ENCODE measurements at places on chromosomes 4 and X.
A peak's percentile ranks its signal among the peaks of the same experiment; 100 is the strongest.

- no peak for DNase-seq
Observed at GRCh38 chr4:169208090-169208455, 62.7 kb downstream of the SH3RF1 start.

GRCh38 chr4:16278178-16278577, 51.9 kb upstream of the TAPT1 start:
- DNase-seq = no peak

DNA sequence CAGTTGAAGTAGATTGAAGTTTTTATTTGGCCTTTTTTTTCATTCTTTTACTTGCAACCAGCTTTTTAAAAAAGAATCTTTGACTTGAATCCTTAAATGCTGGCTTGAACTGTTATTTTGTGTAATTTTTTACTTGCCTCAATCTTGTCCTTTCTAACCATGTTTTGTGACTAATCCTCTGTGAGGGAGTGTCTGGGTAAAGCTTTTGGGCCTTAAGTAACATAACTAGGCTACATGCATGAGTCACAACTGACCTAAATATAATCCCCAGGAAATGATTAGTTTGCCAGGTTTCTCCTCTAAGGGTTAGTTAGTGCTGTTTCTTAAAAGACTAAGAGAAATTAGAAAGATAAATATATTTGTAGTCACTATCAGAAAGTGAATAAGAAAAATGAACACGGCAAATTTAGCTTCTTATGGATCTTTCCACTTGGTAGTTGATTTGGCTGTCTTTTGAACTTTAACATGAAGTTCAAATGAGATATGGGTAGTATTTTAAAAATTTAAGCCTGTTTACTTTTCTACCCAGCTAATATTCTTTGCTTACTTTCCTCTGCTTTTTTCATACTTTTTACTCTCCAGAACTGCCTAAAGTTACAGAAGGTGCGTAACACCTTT, 13.0 kb downstream of the EXOC1 start:
- no peak for DNase-seq

- no peak for DNase-seq
Observed at GRCh38 chrX:23334848-23335599, at the start of gene PTCHD1. PTCHD1 (plus strand) TSS chrX:23334849; CDS start chrX:23334876, 27 bp downstream.

DNA sequence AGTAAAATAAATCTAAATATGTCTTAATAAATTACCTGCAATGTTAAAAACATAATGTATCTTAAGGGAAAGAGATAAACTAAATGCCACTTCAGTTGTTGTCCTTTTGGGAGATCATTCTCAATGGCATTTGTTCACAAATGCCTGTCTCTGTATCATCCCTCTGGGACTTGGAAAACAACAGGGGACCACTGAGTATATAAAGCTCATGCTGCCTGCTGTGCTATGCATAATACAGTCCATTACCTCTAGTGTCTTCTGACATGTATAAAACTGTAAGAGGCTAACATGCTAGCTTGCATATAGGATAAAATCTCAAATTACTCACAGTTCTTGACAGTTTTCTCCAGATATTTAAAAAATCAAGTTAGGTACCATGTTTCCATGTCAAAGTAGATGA, 503.9 kb downstream of the PDHA2 start:
- no peak for DNase-seq

GRCh38 chr4:174739576-174739975, 89.5 kb downstream of the GLRA3 start:
- no peak for DNase-seq

GRCh38 chrX:49042581-49043219, 457 bp downstream of the TFE3 start:
- DNase-seq = no peak

DNA sequence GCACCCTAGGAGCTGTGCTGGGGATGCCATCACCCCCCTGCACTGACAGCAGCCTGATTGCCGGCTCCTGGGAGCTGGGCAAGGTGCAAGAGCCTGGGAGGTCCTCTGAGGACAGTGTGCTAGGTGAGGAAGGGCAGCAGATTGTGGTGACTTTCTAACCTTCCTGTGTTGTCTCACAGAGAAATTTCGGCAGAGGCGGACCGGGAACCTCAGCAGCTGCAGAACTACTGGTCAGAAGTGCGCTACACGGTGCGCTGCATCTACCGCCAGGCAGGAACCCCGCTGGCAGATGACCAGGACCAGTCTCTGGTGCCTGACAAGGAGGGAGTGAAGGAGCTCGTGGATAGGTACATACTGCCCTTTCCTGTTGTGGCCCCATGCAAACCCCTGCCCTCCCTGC, 89.8 kb downstream of the FAM193A start:
- DNase-seq = no peak

DNA sequence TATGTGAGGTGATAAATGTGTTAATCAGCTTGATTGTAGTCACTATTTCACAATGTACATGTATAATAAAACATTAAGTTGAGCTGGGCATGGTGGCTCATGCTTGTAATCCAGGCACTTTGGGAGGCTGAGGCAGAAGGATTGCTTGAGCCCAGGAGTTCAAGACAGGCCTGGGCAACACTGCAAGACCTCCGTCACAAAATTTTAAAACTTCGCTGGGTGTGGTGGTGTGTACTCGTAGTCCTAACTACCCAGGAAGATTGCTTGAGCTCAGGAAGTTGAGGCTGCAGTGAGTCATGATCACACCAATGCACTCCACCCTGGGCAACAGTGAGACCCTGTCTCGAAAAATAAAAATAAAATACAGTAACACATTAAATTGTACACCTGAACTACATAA, 20.1 kb downstream of the LYAR start:
- DNase-seq = no peak

GRCh38 chrX:48927736-48928382, 9.0 kb upstream of the PIM2 start:
- DNase-seq = no peak

GRCh38 chr4:176443646-176444409, 124.1 kb downstream of the SPCS3 start:
- no peak for DNase-seq

- no peak for DNase-seq
Observed at GRCh38 chr4:2946812-2947600, 16.2 kb downstream of the NOP14 start.

GRCh38 chrX:154412468-154412867, 1.1 kb downstream of the TAFAZZIN start:
- no peak for DNase-seq

DNA sequence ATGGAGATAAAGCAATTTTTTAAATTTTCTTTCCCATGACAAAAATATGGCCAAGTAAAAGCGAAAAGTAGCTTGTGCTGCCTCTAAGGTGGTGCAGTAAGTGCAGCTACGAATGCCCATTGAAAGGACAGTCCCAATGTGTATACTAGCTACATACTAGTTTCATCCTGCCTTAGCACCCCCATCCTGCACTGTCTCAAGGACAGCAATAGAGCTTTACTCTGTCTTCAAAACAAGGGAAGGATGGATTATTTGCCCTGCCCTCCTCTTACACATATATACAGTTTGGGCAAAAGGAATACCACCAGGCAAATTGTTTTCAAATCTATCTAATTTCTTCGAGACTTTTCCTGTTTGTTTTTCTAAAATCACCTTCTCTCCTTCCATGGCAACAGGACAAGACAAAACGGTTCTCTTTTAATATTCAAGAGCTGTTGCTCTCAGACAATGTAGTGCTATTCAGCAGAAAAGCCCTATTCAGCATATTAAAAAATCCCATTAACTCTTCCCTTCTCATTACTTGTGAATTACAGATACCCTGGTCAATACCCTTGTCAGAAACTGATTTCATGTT, 75.1 kb upstream of the SLC7A11 start:
- no peak for DNase-seq

- no peak for DNase-seq
Observed at GRCh38 chr4:51963841-51964517, 56.2 kb downstream of the LRRC66 start.

DNA sequence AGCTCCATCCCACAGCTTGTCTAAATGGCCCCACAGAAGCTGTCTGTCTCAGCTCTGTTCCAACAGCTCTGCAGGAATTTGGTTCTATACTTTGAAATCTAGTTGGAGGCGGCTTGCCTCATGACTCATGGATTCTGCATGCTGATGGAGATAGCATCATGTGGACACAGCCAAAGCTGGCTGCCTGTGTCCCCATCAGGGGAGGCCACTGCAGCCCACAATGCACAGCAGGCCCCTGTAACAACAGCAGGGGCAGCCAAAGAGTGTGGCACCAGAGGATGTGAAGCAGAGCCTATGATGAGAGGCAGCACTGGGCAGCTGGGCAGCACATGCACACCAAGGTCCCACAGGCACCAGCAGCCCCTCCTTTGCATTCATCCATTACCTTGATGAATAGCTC, 67.2 kb downstream of the DCAF12L1 start:
- no peak for DNase-seq

- DNase-seq = no peak
Observed at GRCh38 chrX:14718403-14718802, 154.5 kb downstream of the FANCB start.

GRCh38 chr4:111681751-111682150, 463.5 kb upstream of the FAM241A start:
- no peak for DNase-seq

- DNase-seq = no peak
Observed at GRCh38 chr4:172927096-172927814, 241.4 kb upstream of the GALNT7 start.

GRCh38 chr4:90061881-90062280, 65.3 kb upstream of the CCSER1 start:
- DNase-seq = no peak

- DNase-seq = no peak
Observed at GRCh38 chr4:181989071-181989470, 254.1 kb upstream of the TENM3 start.

DNA sequence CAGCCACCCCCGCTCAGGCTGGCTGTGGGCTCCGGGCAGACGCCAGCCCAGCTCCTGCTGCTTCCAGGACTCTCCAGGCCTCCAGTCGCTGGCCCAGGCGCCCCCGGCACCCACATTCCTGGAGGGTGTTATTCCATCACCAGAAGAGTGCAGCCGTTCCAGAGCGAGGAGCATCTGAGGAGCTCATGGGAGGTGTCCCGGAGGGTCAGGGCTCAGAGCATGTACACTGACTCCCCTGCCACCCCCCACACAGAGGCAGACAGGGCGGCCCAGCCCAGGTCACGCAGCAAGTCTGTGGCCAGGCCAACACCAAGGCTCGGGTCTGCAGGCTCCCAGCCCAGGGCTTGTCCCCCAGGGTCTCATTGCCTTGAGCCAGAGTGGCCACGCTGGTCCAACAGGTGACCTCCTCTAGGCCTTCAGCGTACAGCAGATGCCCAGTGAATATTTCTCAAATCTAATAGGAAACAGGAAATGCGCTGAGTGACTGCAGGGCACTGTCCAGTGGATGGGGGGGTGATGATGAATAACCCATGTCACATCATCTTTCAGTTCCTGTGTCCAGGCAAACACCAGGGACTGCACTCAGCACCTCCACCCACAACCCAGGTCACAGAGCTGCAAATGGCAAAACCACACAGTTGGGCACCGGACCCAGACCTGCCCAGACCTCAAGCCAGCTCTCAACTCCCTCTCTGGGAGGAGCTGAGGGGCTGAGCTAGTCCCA, 37.2 kb downstream of the ABLIM2 start:
- DNase-seq = no peak

- DNase-seq = no peak
Observed at GRCh38 chr4:168722391-168722790, 225.5 kb downstream of the PALLD start.

GRCh38 chr4:77820649-77821561, 1.7 kb upstream of the CNOT6L start:
- DNase-seq = no peak

- DNase-seq = no peak
Observed at GRCh38 chrX:87517571-87518141, at the start of gene KLHL4. KLHL4 (plus strand) TSS chrX:87517802; CDS start chrX:87517894, 92 bp downstream.

DNA sequence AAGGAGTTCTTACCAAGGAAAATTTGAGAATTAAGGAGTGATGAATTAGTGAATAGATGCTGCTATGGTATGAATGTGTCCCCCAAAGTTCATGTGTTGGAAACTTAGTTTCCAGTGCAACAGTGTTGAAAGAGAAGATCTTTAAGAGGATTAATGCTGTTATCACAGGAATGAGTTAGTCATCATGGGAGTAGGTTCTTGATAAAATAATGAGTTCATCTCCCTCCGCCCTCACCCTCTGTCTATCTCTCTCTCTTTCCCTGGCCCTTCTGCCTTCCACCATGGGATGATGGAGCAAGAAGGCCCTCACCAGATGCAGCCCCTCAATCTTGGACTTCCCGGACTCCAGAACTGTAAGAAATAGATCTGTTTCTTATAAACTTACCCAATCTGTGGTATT, 38.3 kb upstream of the KLHL8 start:
- no peak for DNase-seq

GRCh38 chrX:131977619-131978018, 45.5 kb upstream of the STK26 start:
- DNase-seq = no peak

- DNase-seq = no peak
Observed at GRCh38 chr4:74375824-74376426, 11.0 kb downstream of the EREG start.

DNA sequence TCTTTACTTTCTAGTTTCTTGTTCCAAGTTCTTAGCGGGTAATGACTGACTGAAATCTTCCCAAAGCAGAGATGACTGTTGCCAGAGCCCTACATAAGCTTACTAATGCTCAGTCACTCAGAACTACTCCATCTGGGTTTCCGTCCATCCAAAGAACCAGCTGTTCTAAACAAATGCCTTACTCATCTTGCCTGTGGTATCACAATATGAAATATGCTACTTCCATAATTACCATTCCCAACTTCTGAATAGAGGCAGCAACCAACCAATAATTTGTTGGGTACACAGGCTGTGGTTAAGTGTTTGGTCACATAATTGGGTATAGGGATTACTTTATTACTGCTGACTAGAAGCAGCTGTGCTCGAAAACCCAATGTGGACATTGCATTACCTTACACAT, 930.2 kb upstream of the DIAPH2 start:
- DNase-seq = no peak

DNA sequence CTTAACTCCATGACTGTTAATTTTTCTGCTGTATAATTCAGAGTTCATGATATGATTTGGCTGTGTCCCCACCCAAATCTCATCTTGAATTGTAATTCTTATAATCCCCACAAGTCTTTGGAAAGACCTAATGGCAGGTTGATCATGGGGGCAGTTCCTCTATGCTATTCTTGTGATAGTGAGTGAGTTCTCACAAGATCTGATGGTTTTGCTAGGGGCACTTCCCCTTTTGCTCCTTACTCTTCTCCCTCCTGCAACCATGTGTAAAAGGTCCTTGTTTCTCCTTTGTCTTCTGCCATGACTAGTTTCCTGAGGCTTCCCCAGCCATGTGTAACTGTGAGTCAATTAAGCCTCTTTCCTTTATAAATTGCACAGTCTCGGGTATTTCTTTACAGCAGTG, 1751.9 kb downstream of the ARAP2 start:
- DNase-seq = no peak

- DNase-seq = no peak
Observed at GRCh38 chr4:183986291-183986970, 81.3 kb downstream of the STOX2 start.

GRCh38 chr4:101284546-101284945, 62.8 kb downstream of the PPP3CA start:
- no peak for DNase-seq

GRCh38 chr4:56410247-56411062, 23.2 kb upstream of the AASDH start:
- DNase-seq = peak; percentile 58

DNA sequence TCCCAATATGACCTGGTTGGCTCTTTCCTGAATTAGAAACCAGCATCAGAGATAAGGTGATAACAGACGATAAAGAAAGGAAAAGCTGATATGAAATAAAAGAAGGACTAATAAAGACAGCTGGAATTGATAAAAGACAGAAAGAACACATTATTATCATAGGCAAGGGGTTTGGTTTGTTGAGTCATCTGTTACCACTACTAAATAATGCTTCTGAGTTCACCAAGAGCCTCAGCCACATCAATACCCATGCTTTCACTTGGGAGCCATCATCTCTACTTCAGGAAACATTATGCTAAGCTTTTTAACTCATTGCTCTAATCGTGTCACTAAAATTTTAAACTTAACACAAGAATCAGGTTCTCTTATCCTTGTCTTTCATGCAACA, 27.6 kb downstream of the ANXA5 start:
- no peak for DNase-seq

All from NCI-H1930 (cell line).